ENCODE measurements at places on chromosomes 2 and 18. TPM values are rescaled to one million over a fixed set of nuclear protein-coding genes. Genes with fewer than 3 reads are reported as not detected.

Gene MALT1
- 42.5 TPM for total RNA-seq

Gene IL1RL2
- 1.7 TPM for total RNA-seq

- no peaks in the 10 kb centered on the region for H3K36me3 ChIP-seq
- no peak for DNase-seq
- no peaks in the 10 kb centered on the region for H3K27me3 ChIP-seq
Observed at GRCh38 chr2:120908314-120908975, 172.8 kb downstream of the GLI2 start.

- H3K27ac ChIP-seq, result no peak overlapping the region
- H3K36me3 ChIP-seq, result no peaks in the 10 kb centered on the region
- no peak for DNase-seq
- no peak overlapping the region for H3K4me3 ChIP-seq
- no peaks in the 10 kb centered on the region for H3K4me1 ChIP-seq
Observed at GRCh38 chr2:60488291-60488690, 65.2 kb downstream of the BCL11A start.

DNA sequence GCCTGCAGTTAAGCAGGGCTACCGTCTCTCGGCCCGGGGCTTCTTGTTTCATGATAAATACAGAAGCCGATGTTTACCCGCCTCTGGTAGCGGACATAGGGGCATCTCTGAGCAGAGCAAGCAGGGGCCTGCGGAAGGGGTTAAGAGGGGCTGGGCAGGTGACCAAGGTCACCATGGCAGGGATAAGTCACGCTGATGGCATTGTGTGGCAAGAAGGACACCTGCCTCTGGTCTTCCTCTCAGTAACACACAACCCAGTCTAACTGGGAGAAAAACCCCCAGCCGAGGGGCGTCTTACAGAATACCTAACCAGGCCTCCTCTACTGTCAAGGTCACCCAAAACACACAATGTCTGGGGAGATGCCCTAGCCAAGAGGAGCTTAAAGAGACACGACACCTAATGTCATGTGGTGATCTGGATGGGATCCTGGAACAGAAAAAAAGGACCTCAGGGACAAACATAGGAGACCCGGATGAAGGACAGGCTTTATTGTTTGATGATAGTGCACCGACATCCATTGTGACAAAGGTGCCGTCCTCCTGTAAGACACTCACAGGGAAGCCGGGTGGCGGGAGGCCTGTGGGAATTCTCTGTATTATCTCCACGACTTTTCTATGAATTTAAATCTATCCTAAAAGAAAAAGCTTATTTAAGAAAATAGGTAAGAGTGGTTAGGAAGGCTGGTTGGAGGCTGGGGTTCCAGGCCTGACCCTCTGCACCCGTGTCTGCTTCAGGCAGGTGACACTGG is 24.8 kb downstream of the SH3BP4 start:
- H3K27me3 ChIP-seq, result peaks cover 13% of the 10 kb centered on the region
- no peak overlapping the region for H3K27ac ChIP-seq
- no peaks in the 10 kb centered on the region for H3K4me1 ChIP-seq
- no peak for DNase-seq
- no peaks in the 10 kb centered on the region for H3K36me3 ChIP-seq
